Activated gamma-delta T cell treated with Interleukin-2 at 50 U/mL for 16 hours (primary cell): ENCODE measurements at places on chromosomes 13 and 19.

DNA sequence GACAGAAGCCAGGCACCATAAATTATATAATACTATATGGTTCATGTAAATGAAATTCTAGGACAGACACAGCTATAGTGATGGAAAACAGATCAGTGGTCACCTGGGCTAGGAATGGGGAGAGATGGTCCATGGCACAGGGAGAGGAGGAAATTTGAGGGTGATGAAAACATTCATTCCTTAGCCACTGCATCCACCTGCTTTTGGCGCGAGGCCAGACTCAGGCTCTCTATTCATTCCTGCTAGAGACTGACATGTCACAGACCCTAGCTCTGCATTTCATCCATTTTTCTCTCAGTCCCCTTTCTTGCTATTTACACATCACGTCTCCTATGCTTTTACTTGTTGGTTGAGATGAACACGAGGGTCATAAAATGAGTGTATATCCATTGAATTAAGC lies 628.3 kb upstream of the SLC10A2 start:
- no peak for DNase-seq

DNA sequence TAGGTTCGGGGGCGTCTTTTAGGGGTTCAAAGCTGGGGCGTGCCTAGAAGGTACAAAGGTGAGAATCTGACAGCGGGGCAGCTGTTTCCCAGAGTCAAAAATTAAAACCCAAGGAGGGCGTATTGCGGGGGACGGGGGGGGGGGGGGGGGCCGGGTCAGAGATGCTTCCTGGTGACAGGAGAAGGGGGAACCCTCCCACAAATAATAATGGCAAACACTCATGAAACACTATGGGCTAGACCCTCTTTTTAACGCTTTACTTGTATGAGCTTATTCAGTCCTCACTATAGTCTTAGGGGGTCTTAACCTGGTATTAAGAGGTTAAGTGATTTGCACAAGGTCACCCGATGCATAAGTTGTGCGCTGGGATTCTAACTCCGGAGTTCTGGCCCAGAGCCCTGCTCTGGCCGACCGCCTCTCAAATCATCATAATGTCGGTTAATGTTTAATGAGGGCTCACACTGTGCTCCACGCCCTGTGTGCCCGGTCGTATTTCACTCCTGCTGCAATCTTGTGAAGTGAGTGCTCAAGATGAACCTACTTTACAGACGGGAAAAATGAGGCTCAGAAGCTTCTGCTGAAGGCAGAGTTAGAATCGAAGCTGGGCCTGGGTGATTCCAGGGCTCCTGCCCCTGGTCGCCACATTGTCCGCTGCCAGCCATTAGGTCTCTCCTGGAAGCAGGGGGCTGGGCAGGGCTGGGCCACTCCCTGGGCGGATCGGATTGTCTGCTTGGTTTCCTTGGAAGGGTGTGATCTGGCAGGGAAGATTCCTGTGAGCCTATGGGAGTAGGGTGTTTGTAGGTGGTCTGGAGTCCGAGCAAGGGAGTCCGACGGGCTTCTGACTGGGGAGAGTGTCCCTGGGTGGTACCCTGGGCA lies 964 bp downstream of the PAK4 start:
- DNase-seq, result no peak

DNA sequence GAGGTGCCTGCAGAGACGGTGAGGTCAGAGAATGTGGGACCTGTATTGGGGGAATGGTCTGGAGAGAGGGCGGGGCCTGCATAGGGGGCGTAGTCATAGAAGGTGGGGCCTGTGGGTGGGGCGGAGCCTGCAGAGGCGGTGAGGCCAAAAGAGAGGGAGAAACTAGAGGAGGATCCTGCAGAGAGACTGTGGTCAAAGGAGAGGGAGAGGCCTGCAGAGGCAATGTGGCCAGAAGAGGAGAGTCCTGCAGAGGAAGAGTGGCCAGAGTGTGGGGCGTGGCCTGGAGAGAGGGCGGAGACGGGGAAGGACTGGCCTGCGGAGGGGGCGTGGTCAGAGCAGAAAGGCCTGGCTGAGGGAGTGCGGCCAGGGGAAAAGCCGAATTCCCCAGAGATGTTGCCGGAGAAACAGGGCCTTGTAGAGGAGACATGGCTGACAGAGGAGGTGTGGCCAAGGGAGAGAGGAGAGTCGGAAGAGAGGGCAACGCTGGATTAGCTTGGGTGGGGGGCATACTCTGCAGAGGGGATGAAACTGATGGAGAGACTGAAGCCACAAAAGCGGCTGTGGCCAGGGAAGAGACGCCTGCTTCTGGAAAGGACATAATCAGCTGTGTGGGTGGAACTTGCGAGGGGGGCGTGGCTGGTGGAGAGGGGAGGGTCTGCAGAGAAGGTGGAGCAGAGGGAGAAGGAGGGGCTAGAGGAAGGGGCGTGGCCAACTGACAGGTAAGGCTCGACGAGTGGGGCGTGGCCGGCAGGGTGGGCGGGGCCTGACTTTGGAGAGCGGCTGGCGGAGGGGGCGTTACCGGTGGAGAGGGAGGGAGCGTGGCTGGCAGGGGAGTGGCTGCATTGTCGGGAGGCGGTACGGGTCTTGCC lies 2.5 kb downstream of the PRR36 start:
- DNase-seq, result peak; percentile 71

DNA sequence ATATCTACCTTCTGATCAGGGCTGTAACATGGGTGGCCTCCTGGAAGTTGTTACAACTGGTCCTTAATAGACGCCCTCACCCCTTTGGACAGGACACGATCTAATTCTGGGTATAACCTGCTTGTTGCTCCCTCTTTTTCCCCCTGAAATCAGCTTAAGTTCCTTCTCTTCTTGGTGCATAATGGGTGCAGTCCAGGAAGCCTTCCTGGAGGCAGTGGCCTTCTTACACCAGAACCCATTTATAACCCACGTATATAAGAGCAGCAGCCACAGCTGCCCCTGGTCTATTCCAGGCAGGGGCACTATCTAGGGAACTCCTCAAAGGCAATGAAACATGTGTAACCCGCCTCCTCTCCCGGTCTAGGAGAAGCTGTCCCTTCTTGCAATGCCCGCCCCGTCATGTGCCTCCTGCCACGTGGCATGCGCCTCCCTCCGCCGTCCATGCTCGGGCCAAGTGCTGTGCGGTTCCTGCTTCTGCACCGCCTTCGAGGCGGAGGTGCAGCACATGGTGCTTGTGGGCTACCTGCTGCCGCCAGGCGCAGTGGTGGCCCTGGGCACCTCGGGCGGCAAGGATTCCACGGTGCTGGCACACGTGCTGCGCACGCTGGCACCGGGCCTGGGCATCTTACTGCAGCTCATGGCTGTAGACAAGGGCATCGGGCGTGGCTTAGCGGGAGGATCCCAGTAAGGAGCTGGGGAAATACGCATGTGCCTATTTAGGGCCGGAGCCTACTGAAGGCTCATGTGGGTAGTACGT lies 27.3 kb downstream of the ZNF175 start:
- no peak for DNase-seq

GRCh38 chr19:20287070-20287469 lies 120.1 kb downstream of the ZNF486 start:
- DNase-seq, result no peak

- DNase-seq, result no peak
Measured at GRCh38 chr19:29478578-29479565, 46.9 kb upstream of the VSTM2B start.

DNA sequence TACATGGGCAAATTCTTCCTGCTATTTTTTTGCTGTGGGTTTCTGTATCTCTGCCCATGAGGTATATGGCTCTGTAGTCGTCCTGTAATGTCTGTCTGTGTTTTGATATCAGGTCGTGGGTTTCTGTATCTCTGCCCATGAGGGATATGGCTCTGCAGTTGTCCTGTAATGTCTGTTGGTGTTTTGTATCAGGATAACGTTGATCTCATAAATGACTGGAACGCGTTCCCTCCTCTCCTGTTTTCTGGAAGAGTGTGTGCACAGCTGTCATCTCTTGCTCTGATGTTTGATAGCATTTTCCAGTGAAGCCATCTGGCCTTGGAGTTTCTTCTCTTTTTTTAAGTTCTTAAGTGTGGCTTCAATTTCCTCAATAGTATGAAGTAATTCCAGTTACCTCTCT lies 57.2 kb downstream of the SOX1 start:
- DNase-seq, result no peak
